ENCODE measurements at places on chromosomes 1 and 21. TPM values are rescaled to one million over a fixed set of nuclear protein-coding genes. Genes with fewer than 3 reads are reported as not detected.

Gene RHCE
- 0.85 TPM for total RNA-seq

Gene FNDC5
- 50.5 TPM for total RNA-seq

Gene KLHDC7A
- total RNA-seq, result 3.3 TPM

Gene IVL
- total RNA-seq, result 2.7 TPM

Gene LHX8
- total RNA-seq, result 1.6 TPM

Gene OXCT2
- total RNA-seq, result 0.90 TPM

Gene LIPI
- not detected for total RNA-seq

Gene APCS
- total RNA-seq, result not detected

Gene STUM
- total RNA-seq, result 2.5 TPM

Gene ANP32E
- 38.8 TPM for total RNA-seq

Gene L1TD1
- 0.95 TPM for total RNA-seq

Gene CFAP45
- 0.48 TPM for total RNA-seq

Gene CDK18
- total RNA-seq, result 3.5 TPM

Gene SUSD4
- 6.3 TPM for total RNA-seq

Gene LENEP
- not detected for total RNA-seq

Gene CTSS
- total RNA-seq, result 44.8 TPM

Gene TMEM234
- total RNA-seq, result 16.1 TPM

Gene PLA2G2D
- total RNA-seq, result not detected

Gene IL20
- not detected for total RNA-seq

Gene RNF2
- 51.1 TPM for total RNA-seq

Data from urinary bladder (tissue), 4 donors.